Pancreas (tissue), 10 donors: ENCODE measurements at places on chromosomes 13 and 19.

DNA sequence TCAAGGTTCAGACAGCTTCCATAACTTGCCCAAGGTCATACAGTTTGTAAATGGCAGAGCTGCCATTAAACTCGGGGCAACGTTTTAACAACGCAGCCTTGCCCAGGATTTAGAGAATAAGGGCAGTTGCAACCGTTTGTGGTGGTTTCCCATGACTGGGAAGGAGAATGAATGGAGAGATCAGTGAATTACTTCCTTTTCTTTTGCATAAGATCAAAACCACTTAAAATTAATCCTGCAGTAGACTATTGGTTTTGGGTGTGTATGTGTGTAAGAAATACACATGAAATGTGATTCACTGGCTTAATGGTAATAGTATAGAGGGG lies 179.1 kb upstream of the MIR17HG start:
- no peak for DNase-seq

DNA sequence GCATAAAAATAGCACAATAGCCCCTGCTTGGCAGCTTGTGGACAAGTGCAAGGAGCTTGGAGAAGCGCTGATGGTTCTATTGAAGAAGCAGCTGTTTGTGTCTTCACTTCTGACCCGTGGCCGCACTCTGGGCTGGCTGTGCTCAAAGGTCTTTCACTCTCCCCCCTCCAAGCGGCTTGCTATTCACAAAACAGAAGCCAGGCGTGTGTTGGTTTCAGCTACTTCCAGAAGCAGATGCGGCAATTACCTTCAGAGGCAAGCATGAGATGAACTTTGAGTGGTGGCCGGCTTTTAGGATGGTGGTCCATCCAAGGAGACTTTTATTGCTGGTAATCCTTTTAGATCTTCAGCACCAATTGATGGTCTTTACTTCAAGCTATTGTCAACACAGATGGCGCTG lies 188.5 kb upstream of the ARGLU1 start:
- no peak for DNase-seq

DNA sequence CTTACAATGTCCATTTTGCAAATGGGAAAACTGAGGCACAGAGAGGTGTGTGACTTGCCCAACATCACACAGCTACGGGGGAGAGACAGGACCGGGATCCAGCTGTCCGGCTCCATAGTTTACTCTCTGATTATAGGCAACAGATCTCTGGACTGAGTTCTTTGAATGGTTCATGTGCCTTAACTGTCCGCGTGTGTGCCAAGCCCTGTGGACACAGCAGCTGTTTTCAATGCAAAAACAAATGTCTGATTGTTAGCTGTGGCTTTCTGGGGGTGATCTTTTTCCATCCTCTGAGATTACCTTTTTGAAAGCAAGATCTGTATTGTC lies 94.1 kb downstream of the KL start:
- DNase-seq = no peak

- no peak for DNase-seq
Observed at GRCh38 chr19:39599116-39599515, 3.2 kb upstream of the LGALS13 start.

- no peak for DNase-seq
Observed at GRCh38 chr19:38306236-38306635, 2.2 kb downstream of the C19orf33 start.

DNA sequence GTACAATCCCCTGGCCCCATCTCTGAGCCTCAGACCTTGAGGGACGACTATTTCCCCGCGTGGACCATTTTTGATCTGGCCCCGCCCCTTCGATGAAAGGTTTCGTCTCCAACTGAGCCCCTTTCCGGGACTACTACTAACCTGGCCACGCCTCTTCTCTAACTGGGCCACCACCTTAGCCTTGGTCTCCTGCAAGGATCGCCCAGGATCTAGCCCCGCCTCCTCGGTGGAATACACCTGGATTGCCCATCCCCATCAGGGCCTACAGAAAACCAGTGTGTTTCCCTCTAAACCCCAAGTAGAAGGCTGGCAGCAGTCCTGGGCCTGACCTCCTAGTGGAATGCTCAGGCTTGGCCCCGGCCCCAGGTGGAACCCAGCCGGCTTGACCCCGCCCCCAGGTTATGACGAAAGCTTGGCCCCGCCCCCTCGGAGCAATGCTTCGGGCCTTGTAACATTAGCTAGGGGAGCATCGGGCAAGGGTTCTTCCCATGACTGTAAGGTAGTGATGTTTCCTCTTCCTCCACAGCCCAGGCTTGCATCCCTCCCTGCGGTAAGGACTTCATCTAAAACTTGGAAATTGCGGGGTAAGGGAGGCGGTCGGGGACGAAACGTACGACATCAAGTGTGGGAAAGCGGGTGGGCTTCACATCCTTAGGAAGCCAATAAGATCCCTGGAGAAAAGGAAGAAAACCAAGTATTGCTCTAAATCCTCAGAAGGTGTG lies 9.1 kb downstream of the SPACA6 start:
- DNase-seq = peak; percentile 83

- peak; percentile 100 for DNase-seq
Observed at GRCh38 chr19:54168174-54168917, 4.6 kb downstream of the TMC4 start.

DNA sequence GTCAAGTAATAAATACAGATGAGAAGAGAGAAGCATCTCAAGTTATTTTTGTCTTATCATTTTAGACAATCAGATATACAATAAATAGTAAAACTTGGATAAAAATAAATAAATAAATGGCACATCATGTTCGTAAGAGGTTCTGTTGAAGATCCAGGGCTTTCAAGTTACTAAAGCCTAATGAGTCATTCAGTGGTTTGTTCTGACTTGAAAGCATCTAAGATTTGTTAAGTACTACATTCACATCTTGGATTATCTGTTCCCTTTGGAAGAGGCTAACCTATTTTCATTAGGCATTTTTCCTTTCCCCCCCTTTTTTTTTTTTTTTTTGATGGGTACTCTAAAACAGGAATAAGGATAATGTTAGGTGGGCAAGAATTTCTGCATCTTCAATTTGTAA lies 429.3 kb downstream of the PCDH20 start:
- no peak for DNase-seq

DNA sequence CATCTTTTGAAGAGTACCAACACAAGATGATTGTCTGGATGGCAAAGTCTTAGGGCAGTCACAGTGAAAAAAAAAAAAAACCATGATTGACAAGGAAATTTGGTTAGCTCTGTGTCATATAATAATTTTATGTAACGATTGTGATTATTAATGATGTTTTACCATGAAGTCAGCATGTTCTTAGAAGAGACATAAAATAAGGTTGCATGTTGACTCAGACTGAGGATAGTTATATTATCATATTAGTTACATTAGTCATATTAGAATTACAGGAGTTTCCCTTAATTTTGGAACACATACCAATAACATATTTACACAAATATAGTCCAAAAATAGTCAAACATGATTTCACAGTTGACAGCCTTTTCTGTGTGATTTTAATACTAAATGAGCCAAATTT lies 5.7 kb downstream of the ZNF431 start:
- DNase-seq = no peak

DNA sequence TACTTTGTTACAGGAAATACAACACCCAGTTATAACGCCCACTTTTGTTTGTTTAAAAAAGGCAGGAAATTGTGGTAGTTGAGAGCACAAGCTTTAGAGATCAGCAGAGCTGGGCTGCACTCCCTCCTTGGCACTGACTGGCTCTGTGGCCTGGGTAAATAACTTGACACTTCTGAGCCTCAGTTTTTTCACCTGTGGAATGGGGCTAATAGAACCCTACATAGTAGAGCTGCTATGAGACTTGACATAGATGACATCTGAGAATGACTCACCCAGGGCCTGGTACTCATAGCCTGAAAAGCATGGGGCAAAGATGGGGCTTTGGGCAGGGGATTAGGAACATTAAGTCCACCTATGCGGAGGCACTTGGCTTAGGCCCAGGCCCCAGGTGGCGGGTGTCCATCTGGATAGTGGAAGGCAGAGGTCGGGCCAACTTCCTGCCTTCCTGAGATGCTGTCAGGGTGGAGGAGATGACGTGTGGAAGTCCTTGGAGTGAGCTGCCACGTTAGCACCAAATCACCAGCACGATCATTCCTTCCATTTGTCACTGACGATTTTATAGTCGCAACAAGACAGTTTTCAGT lies 159.1 kb downstream of the KATNAL1 start:
- no peak for DNase-seq

DNA sequence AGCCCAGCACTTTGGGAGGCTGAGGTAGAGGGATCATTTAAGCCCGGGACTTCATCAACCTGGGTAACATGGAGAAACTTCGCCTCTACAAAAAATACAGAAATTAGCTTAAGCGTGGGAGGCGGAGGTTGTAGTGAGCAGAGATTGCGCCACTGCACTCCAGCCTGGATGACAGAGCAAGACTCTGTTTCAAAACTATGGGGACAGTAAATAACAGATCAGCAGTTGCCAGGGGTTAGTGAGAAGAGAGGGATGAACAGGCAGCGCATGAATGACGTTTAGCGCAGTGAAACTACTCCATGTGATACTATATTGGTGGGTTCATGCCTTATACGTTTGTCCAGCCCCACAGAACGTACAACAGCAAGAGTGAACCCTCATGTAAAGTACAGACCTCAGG lies 7.1 kb upstream of the ICAM3 start:
- DNase-seq = no peak

DNA sequence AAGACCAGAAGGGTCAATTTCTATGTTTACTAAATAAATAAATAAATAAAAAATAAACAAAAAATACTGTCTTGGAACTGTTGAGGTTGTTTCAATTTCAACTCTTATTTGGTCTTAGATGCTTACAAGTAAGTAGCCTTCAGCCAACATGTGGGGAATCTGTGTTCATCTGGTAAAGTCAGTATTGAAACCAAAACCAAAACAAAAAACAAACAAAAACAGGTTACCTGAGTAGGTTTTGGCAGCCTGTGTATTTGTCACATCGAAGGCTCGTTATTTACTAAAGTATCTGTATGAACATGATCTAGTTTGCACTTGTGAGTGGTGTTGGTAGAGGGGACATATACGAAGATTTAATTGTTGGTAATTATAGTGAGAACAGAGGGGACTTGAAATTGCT lies 471.5 kb downstream of the SLITRK5 start:
- no peak for DNase-seq

GRCh38 chr19:47408156-47408938 lies 11.0 kb downstream of the MEIS3 start:
- no peak for DNase-seq

DNA sequence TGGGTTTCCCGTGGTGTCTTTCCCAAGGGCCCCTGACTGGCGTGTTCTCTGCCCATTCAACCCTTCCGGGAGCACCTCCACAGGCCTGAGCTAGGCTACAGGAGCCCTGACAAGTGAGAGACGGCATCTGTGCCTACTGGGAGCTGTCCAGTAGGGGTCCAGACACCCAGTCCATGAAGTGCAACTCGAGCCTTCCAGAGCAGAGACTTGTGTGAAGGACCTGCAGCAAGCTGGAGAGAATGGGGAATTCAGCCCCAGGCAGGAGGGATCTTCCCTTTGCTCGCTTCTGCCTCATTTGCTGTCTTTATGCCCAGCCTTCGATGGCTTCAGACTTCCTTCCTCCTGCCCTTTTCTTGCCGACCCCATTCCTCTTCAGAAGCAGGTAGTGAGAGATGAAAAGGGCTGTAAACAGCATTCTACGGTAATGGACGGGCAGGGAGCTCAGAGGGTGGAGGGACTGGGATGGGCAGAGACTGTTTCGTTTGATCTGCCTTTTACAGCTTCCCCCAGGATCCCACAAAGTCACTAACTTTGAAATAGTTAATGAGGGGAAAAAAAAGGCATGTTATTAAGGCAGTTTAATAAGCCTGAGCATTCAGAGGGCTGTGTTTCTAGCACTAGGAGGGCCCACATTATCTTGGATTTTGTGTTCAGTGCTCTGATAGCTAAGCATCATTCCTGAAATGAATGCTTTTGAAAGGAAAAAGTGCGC lies 327.6 kb downstream of the FGF9 start:
- DNase-seq = no peak

GRCh38 chr19:7823686-7824301 lies 6.2 kb upstream of the EVI5L start:
- DNase-seq = no peak

DNA sequence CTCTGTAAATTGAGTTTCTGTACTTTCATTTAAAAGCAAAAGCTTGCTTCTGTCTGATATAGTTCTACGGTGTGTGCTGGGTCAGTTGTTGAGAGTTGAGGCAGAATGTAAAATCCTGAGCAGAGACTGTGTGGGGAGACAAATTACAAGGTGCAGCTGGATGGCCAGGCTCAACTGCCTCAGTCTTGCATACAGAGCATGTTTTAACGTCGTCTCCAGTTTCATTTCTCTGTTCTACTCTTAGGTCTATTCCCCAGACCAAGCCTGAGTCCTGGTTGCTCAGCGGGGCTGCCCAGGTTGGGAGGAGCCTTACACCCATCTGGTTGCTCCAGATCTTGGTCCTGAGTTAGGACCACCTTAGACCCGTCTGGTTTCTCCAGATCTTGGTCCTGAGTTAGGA lies 54.4 kb upstream of the MEDAG start:
- no peak for DNase-seq

DNA sequence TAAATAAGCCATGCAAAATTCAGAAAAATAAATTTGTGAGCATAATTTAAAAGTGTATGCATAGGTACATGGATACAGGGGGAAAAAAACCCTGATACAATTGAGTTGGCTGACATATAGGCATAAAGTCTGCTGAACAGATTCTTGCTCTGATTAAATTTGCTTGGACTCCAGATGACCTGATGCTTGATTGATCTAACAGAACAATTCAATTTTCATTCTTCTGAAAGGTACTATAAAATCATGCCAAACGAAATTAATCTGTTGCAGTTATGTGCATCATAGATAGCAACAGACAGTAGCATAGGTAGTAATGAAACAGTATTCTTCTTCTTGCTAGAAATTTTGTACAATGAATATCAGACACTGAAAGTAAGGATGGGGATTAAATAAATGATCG lies 578.2 kb upstream of the SLITRK6 start:
- no peak for DNase-seq

DNA sequence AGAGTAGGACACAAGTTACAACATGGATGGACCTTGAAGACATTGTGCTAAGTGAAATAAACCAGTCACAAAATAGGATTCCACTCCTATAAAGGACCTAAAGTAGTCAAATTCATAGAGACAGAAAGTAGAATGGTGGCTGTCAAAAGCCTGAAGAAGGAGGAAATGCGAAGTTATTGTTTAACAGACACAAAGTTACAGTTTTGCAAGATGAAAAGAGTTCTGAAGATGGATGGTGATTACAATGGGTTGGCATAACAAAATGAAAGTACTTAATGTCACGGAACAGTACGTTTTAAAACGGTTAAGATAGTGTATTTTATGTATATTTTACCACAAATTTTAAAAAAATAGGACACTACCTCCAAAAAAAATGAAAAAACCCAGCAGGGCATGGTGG lies 34.8 kb downstream of the FOXO1 start:
- DNase-seq = no peak

DNA sequence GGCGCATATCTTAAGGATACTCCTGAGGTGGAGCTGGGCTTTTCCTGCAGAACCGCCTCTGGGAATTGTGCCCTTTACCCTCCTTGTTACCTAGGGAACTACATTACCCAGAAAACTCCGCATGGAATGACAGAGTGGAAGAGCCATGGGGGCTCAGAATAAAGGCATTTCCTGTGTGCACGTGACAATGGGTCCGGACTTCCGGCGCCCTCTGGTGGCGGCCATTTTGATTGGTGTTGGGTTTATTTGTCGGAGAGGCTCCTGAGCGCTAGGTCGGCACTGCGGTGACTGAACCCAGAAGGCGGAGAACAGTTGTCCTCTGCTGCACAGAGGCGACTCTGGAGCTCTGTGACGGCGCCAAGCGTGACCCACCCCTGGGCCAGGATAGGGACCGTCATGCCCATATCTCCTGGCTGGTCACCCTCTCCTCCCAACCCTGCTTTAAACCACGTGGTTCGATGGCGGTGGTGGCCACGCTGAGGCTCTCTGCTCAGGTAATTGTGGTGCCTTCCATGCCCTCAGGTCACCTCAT lies at the start of gene ZNF587B:
Gene ZNF587B (plus strand): TSS at position 229 of the 532 bp plus-strand sequence. CDS start 230 bp downstream, at position 459.
- no peak for DNase-seq

- DNase-seq = no peak
Observed at GRCh38 chr13:51058461-51059167, 52.5 kb downstream of the C13orf42 start.
